ENCODE measurements at places on chromosomes 4 and X.

DNA sequence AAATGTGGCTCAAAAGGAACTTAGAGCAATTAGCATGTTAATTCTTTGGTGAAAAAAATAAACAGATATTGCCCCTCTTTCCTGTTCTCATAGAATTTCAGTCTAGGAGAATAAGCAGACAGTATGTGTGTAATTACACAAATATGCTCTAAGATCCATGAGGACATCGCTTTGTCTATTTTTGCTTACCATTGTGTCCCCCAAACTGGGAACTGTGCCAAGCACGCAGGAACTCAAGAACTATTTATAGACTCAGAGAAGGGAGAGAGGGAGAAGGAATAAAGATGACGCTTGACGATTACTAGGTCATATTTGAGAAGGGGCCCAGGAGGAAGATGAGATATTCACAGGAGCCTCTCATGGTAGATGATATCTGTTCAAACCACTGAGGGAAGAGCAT, 692.6 kb downstream of the RAB28 start:
- no peak for DNase-seq
- H3K4me3 ChIP-seq: no peak overlapping the region
- no peaks in the 10 kb centered on the region for H3K36me3 ChIP-seq

GRCh38 chr4:159171287-159171686, 68.4 kb downstream of the RAPGEF2 start:
- H3K27me3 ChIP-seq: peaks cover 14% of the 10 kb centered on the region
- DNase-seq: no peak
- H3K27ac ChIP-seq: no peak overlapping the region
- H3K4me1 ChIP-seq: peaks cover 24% of the 10 kb centered on the region

DNA sequence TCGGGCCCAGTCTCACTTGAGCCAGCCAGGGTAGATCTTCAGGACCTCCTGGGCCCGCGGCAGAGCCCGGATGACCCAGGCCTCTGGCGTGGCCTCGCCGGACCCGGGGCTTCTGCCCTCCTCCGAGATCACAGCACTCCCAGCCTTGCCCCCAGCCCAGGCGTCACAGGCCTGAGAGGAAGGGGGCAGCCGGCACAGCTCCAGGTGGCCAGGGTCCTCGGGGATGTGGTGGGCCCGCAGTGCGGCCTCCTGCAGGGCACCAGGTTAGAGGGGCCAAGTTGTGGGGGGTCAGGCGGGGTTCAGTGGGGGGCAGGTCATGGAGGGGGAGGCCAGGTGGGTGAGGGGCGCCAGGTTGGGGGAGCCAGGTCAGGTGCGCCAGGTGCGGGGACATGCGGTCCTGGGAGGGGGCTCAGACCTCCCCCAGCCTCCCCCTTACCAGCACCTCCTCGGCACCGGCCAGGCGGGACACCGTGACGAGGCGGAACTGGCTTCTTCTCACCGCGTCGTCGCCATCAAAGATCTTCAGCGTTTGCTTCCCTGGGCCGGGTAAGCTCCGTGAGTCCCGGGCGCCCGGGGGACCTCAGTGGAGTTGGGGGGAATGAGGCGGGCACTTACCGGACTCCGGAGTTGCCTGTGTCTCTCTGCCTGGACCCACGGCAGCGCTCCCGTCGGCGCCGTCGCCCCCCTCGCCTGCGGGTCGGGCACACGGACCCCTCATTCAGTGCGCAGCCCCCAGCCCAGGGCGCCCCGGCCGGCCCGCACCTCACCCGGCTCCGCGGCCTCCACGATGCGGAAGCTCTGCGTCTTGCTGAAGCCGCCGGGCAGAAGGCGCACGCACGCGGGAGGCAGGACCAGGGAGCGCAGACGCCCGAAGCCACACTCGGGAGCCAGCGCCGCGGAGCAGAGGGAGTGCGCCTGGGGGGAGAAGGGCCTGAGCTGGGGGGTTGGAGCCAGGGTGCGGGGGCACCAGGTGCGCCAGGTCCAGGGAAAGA, 6.0 kb downstream of the DGKQ start:
- no peak overlapping the region for H3K4me3 ChIP-seq
- no peak for DNase-seq
- H3K27ac ChIP-seq: no peak overlapping the region
- H3K36me3 ChIP-seq: no peaks in the 10 kb centered on the region

DNA sequence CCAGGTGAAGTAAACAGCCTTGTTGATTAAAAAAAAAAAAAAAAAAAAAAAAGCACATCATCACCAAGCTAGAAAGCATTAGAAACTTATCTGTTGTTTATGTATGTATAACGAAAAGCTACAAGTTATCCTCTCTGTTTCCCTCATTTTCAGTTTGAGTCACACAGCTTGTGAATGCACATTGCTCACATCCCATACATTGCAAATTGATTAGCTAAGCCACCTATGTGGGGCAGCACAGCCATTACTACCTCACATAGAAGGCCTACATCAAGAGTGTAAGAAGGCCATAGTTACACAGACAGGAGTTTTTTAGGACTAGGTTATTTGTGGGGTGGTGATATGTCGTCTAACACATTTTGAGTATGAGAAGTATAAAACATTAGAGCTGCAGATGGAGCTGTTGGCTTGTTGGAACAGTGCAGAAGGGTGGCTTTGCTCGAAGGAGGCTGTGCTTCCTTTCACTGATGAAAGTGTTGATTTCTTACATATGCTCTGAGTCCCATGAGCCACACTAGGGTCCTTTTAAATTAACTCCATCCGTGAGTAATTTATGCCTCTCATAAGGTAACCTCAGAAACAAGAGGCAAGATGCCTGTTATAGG, 431.6 kb downstream of the GABRG1 start:
- H3K36me3 ChIP-seq: no peaks in the 10 kb centered on the region
- H3K27me3 ChIP-seq: no peaks in the 10 kb centered on the region
- H3K27ac ChIP-seq: no peak overlapping the region
- no peak for DNase-seq

DNA sequence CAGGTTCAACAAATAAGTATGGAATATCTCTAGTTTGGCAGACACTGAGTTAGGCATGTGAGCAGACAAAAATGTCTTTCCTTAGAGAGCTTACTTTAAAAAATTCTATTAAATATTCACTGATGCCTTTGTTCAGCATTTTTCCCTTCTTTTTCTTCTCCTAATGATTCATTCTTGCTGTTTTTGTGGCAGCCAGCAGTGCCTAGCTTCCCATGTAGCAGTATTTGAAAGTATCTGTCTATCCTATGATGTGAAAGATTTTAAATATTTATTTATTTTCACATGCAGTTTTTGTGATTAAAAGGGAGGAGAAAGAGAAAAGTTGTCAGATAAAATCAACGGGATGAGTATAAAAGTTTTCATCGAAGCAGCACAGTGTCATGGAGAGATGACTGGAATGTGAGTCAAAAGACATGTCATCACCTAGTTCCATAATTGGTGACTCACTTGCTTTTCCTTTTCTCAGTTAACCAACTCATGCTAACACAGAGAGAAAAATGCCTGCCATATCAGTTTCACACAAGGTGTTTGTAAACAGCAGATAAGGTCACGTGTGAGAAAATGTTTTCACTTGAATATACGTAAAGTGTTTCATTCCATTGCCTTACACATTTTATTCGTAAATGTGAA, 69.8 kb downstream of the BMPR1B start:
- no peaks in the 10 kb centered on the region for H3K27me3 ChIP-seq
- no peak for DNase-seq
- H3K36me3 ChIP-seq: no peaks in the 10 kb centered on the region
- no peaks in the 10 kb centered on the region for H3K4me1 ChIP-seq
- no peak overlapping the region for H3K4me3 ChIP-seq

Measured in activated T-helper 2 cell treated with anti-CD3 and anti-CD28 coated beads, Interferon-gamma antibody, Interleukin-2, Interleukin-4, amounts not matched to agents 10 μg/mL and 5 μg/mL and 100 μg/mL, durations not matched to agents 14 hours and 24 hours and 36 hours (primary cell).